Astrocyte (in vitro differentiated cells and primary cell): ENCODE measurements at places on chromosomes 3 and 15. TPM values are rescaled to one million over a fixed set of nuclear protein-coding genes. Genes with fewer than 3 reads are reported as not detected.

The BTLA gene
- not detected in 2 replicates for total RNA-seq

The CHST13 gene
- total RNA-seq = not detected in 2 replicates

The TM6SF1 gene
- 1.0 and 2.1 TPM in 2 replicates for total RNA-seq

The CLDN16 gene
- total RNA-seq = 0.24 and 0.50 TPM in 2 replicates

The PCSK6 gene
- total RNA-seq = 0.36 and 1.3 TPM in 2 replicates

The TRAIP gene
- 3.2 and 3.4 TPM in 2 replicates for total RNA-seq

The SNRK gene
- total RNA-seq = 12.8 and 13.3 TPM in 2 replicates

The TMEM212 gene
- total RNA-seq = not detected in 2 replicates

- H3K36me3 ChIP-seq = no peaks in the 10 kb centered on the region
- no peaks in the 10 kb centered on the region for H3K4me1 ChIP-seq
- no peak overlapping the region for H3K27ac ChIP-seq
- no peaks in the 10 kb centered on the region for H3K27me3 ChIP-seq
- H3K4me3 ChIP-seq = no peak overlapping the region
Measured at GRCh38 chr3:126126286-126126685, 42.4 kb upstream of the SLC41A3 start.

- no peak overlapping the region for H3K4me3 ChIP-seq
- DNase-seq = peak; percentile 46
- H3K4me1 ChIP-seq = peaks cover 5% of the 10 kb centered on the region
- no peaks in the 10 kb centered on the region for H3K27me3 ChIP-seq
Measured at GRCh38 chr15:74453925-74454763, 6.8 kb downstream of the UBL7 start.

GRCh38 chr3:187286467-187287059 is 5.0 kb downstream of the MASP1 start:
- DNase-seq = peak; percentile 30
- H3K4me1 ChIP-seq = peaks cover 4% of the 10 kb centered on the region
- no peaks in the 10 kb centered on the region for H3K36me3 ChIP-seq
- H3K4me3 ChIP-seq = no peak overlapping the region

GRCh38 chr3:43770426-43771103 is 79.8 kb downstream of the ABHD5 start:
- H3K27ac ChIP-seq = no peak overlapping the region
- peak; percentile 37 for DNase-seq
- H3K4me3 ChIP-seq = no peak overlapping the region
- H3K36me3 ChIP-seq = no peaks in the 10 kb centered on the region
- no peaks in the 10 kb centered on the region for H3K27me3 ChIP-seq

GRCh38 chr3:107966276-107966675 is 124.6 kb downstream of the CD47 start:
- H3K27ac ChIP-seq = no peak overlapping the region
- peaks cover 9% of the 10 kb centered on the region for H3K4me1 ChIP-seq
- no peak for DNase-seq
- no peak overlapping the region for H3K4me3 ChIP-seq
- no peaks in the 10 kb centered on the region for H3K27me3 ChIP-seq

DNA sequence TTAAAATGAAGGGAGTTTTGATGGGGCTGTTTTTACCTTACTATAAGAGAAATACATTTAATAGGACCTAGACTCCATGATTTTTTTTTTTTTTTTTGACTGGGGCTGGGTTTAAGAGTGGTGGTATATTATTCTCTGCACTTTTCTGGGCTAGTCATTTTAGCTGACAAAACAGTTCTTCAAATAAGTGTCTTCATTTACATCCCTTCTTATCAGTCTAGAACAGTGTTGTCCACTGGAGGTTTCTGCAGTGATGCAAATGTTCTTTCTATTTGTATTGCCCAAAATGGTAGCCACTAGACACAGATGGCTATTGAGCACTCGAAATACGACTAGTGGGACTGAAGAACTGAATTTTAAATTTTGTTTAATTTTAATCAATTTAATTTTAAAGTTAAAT is 37.2 kb downstream of the KLHL18 start:
- H3K27ac ChIP-seq = no peak overlapping the region
- no peaks in the 10 kb centered on the region for H3K27me3 ChIP-seq
- no peaks in the 10 kb centered on the region for H3K36me3 ChIP-seq
- no peak for DNase-seq

DNA sequence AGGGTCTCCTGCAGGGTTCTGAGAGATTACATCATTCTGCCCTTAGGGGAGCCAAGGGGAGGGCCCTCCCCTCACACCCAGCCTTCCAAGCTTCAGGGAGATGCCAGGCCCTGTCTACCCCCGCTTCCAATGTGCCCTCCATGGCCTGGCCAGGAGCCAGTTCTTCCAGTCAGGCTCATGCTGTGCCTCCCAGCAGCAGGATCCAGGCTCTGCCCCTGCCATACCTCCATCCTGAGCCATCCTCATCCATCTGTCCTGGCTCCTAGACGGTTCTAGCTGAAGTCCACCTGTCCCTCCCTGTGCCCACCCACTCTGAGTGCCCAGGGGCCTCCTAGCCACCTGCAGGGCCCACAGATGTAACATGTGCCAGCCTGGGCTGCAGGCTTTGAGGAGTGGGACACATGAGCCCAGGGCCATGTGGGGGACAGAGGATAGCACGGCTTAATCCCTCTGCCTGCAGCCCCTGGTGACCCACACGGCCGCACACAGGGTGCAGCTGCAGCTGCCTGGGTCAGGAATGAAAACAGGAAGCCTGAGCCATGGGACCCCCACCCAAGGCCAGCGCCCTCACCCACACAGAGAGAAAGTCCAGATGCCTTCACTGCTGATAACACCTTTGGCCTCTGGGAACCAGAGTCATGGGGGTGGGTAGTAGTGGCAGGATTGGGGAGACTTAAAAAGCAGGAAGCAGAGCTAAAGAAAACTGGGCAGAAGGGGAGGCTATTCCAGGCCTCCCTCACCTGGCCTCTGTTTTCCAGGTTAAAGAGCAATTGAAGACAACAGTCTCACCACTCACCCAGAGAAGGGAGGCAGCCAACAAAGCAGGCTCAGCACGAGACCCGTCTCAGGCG is 11.8 kb downstream of the PLCD1 start:
- H3K36me3 ChIP-seq = peaks cover 4% of the 10 kb centered on the region
- no peak overlapping the region for H3K4me3 ChIP-seq
- H3K27me3 ChIP-seq = no peaks in the 10 kb centered on the region
- no peak overlapping the region for H3K27ac ChIP-seq
- H3K4me1 ChIP-seq = no peaks in the 10 kb centered on the region

GRCh38 chr3:114071786-114072185 is 15.2 kb downstream of the QTRT2 start:
- H3K27me3 ChIP-seq = no peaks in the 10 kb centered on the region
- H3K4me1 ChIP-seq = no peaks in the 10 kb centered on the region
- H3K27ac ChIP-seq = no peak overlapping the region
- H3K36me3 ChIP-seq = peaks cover 44% of the 10 kb centered on the region
- H3K4me3 ChIP-seq = no peak overlapping the region

GRCh38 chr3:194471863-194472262 is 14.9 kb downstream of the ATP13A3 start:
- no peak for DNase-seq
- H3K36me3 ChIP-seq = no peaks in the 10 kb centered on the region
- no peaks in the 10 kb centered on the region for H3K27me3 ChIP-seq
- no peak overlapping the region for H3K27ac ChIP-seq

DNA sequence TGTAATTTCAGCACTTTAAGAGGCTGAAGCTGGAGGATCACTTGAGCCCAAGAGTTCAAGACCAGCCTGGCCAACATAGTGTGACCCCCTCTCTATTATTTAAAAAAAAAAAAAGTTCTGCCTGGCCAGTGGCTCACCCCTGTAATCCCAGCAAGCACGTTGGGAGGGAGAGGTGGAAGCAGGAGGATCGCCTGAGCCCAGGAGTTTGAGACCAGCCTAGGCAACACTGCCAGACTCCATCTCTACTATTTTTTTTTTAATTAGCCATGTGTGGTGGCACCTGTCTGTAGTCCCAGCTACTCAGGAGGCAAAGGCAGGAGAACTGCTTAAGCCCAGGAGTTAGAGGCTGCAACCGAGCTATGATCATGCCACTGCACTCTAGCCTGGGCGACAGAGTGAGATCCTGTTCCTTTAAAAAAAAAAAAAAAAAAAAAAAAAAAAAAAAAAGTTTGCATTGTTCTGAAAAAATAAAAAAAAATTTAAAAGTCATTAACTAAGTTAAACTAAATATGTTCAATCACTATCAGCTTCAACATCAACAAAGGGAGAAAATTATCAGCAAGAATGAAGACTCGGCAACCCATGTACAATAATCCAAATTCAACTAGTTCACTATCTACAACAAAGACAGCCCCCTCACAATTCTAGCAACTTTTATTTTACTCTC is 1.9 kb downstream of the RAF1 start:
- H3K27me3 ChIP-seq = no peaks in the 10 kb centered on the region
- no peak for DNase-seq

GRCh38 chr3:100003609-100004503 is 110.4 kb downstream of the FILIP1L start:
- H3K4me3 ChIP-seq = no peak overlapping the region
- peak overlapping the region; percentile 82 for H3K27ac ChIP-seq
- H3K27me3 ChIP-seq = no peaks in the 10 kb centered on the region
- DNase-seq = no peak
